ENCODE measurements at places on chromosomes 11 and 22.

DNA sequence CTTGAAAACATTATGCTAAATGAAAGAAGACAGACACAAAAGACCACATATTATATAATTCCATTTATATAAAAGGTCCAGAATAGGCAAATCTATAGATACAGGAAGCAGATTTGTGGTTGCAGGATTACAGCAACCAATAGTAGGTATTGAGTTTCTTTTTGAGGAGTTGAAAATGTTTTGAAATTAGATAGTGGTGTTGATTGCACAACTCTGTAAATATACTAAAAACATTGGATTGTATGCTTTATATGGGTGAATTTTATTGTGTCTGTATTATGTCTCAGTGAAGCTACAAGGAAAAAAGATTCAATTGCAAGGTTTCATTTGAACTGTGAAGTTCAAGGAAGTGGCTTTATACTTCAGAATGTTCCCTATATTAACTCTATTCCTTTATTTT is 3.0 kb upstream of the RRAS2 start:
- DNase-seq, result no peak

GRCh38 chr11:21066030-21066429 is 396.6 kb downstream of the NELL1 start:
- no peak for DNase-seq

DNA sequence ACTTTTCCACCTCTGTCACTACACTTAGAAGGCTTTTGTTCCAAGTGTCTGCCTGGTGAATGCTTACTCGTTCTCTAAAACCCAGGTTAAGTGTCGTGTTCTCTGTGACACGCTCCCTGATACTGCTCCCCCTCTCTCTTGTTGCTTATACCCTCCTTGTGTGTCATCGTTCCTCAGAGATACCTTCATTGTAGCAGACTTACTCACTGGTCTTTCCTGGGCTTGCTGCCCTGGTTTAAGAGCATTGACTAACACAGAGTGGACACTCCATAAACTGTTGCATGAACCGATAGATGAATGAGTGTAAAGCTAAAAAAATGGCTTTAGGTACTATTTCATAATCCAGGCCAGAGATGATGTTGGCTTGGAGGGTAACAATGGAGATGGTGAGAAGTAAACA is 171.3 kb downstream of the GRIK4 start:
- DNase-seq, result no peak

GRCh38 chr11:133530501-133530835 is 1.8 kb downstream of the OPCML start:
- no peak for DNase-seq

DNA sequence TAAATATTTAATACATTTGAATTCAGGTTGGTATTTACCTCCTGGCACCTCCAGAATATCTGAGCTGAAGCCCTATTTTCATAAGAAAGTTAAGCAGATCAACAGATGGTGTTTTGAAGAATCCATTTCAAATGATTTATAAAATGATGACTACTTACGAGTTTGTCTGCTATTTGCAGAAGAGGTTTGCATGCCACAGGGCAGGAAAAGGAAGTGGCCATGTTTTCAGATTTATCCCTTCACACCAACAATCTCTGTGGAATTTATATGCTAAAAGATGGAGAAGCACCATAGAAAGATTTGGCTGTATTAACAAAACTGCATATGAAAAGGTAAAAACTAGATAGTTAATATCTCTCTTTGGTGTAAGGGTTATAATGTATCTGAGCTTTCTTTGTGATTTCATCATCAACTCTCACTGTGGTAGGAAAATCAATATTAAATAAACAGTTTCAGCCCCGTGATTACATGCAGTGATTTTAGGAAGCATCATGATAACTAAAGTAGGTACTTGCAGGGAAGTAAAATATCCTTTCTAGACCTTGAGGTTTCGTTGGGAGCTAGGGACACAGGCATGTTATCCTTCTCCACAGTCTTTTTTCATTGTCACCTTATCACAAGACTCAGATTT is 2.6 kb downstream of the BMAL1 start:
- no peak for DNase-seq

- no peak for DNase-seq
Observed at GRCh38 chr11:36030731-36031281, 86.9 kb downstream of the LDLRAD3 start.

DNA sequence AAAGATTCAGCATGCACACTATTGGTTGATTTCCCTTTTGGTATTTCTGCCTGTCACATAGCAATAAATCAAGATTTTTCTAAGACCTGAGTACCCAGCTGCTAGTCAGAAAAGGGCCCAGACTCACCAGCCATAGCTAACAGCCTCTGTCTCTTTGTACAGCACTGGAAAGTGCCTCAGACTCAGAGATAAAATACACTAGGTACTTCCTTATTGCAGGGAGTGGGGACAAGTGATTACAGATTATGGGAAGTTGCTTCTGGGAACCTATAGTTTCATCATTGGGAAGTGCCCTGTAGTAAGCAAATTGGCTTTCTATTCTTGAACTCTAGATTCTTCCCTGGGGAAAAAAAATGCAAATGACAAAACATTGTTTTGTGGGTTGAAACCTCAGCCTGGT is at the start of gene CASP5:
TSS of gene CASP5 (minus strand) at position 166 of the 400 bp plus-strand sequence. CDS start at position 134, 32 bp downstream.
- no peak for DNase-seq

GRCh38 chr11:92268546-92268945 is 43.9 kb downstream of the FAT3 start:
- DNase-seq, result no peak

GRCh38 chr11:64675450-64676260 is 47.3 kb downstream of the NRXN2 start:
- DNase-seq, result no peak

GRCh38 chr11:59171508-59172322 is at the start of gene DTX4:
DTX4 (plus strand) TSS chr11:59172132; CDS start chr11:59172596, 464 bp downstream.
- peak; percentile 83 for DNase-seq

DNA sequence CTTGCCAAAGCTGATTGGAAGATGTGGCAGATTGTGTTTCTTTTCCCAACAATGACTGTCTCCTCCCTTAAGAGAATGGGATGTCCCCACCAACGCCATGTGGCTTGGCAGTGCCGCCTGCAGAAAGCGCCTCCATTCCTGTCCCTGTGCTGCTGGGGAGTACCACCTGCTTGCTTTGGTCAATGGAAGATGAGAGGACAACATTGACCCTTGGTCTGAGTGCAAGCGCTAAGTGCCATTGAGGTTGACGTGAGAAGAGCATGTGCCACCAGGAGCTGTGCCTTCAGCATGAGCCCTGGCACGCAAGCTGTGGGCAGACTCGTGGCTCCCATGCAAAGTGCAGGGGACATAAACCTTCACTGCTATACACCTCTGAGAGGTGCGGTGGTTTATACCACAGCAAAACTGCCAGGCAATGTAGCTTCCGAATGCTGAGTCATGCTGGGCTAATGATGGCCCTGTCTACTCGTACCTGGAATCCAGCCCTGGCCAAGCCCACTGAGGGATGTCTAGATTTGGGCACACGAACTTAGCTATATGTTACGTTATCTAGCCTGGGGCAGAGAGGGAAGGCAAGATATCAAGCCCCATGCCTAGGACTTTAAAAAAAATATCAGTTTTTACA is 41.9 kb downstream of the MYEOV start:
- DNase-seq, result no peak

GRCh38 chr11:13446444-13446843 is 16.6 kb downstream of the BTBD10 start:
- DNase-seq, result no peak

GRCh38 chr22:22813126-22814075 is 74.2 kb upstream of the IGLL5 start:
- no peak for DNase-seq

- no peak for DNase-seq
Observed at GRCh38 chr11:1643146-1643690, 13.6 kb downstream of the KRTAP5-5 start.

DNA sequence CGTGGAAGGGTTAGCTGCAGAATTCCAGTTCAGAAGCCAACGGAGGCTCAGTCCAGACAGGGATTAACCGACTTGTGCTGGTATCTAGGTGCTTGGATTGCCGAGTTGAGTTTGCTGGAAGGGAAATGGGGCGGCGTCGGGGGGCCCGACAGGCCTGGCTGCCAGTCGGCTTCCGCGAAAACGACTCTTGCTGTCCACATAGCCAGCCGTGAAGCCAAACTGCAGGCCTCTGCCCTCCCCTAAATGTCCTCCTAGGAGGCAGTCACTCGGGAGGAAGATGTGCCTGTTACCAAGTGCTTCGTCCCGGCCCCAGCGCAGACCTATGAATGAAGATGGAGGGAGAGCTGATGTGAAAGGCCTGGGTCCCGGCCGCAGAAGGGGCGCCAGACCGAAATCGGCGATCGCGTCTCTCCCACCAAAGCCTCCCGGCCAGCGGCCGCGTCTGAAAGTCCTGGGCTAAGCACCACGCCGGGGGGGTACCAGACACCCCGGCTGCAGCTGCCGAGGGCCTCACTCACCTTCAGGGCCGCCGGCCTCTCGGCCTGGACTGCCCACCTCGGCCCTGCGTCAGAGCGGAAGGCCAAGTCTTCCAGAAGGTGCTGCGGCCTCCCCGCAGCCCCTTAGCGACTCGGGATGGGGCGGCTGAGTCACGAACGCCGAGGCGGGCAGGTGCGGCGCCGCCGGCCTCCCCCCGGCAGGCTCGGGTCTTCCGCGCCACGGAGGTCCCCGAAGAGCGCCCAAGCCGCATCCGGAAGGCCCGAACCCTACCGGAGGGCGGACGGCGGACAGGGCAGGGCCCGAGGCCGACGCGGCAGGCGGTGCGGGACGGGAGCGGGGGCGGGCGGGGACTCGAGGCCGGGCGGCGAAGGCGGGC is 7.5 kb downstream of the DPAGT1 start:
- no peak for DNase-seq

- no peak for DNase-seq
Observed at GRCh38 chr11:43072096-43072495, 239.7 kb upstream of the API5 start.

GRCh38 chr11:114059278-114059983 is at the start of gene ZBTB16:
ZBTB16 (plus strand) TSS chr11:114059711; CDS start chr11:114063301, 3,590 bp downstream.
- DNase-seq, result peak; percentile 19

DNA sequence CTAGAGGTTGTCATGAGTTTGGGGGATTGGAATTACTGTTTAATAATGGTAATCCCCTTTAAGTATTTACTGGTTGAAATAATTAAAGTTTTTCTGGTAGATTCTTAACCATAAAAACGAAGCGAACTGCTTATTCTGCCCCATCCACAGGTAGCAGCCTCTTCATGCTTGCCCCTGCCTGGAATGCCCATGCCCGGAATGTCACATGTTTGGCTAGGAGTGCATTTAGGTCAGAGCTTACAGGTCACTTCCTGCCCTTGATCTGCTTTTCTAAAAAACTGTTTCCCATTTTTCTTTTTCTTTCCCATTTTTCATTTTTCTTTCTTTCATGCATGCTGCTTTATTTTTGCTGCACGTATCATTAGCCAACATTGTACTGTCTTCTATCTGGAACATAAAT is 69.1 kb downstream of the YAP1 start:
- DNase-seq, result no peak

DNA sequence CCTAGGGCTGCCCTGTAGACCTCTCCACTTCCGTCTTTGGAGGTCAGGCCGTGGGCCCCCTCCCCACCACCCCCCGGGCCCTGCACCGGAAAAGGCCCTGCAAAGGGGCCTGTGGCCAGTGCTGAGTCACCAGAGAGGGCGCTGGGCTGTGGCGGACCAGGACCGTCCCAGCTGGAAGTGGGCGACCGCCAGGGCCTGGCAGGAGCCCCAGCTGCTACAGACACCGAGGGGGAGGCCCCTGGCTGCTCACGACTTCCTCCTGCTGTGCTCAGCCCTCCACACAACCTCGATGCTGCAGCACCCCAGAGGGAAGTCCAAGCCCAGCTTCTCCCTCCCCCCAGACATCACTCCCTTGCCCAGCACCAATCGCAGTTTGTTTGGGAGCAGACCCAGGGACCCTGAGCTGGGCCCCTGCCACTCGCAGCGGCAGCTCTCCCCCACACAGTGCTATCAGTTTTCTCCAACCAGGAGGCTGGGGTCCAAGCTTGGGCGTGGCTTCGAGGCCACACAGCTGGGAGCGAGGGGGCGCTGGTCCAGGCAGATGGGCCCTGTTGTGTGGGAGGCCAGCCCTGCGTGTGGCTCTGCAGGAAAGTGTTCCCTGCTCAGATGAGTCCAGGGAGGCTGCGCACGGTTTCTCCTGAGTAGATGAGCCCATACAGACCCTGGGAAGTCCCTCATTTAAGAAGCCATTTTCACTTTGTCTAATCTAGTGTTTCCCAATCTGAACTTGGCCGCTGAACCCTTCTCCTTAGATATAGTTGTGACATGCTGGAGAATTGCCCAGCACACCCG is 5.6 kb upstream of the SH3BP1 start:
- DNase-seq, result no peak

- DNase-seq, result no peak
Observed at GRCh38 chr22:33110562-33111163, 52.5 kb upstream of the SYN3 start.

DNA sequence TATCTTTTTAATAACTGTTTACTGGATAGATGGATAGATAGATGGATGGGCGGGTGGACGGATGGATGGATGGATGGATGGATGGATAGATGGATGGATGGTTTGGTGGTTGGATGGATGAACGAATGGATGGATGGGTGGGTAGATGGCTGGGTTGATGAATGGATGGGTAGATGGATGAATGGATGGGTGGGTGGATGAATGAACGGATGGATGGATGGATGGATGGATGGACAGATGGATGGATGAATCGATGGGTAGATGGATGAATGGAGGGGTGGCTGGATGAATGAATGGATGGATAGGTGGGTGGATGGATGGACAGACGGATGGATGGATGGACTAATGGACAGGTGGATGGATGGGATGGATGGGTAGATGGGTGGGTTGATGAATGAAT is 13.8 kb upstream of the SLC22A12 start:
- no peak for DNase-seq

- DNase-seq, result no peak
Observed at GRCh38 chr11:37442576-37442975, 844.5 kb upstream of the RAG2 start.

- DNase-seq, result no peak
Observed at GRCh38 chr11:94017446-94017845, 3.7 kb upstream of the HEPHL1 start.
